NCI-H524 (cell line): ENCODE measurements at places on chromosomes 16 and 17.

DNA sequence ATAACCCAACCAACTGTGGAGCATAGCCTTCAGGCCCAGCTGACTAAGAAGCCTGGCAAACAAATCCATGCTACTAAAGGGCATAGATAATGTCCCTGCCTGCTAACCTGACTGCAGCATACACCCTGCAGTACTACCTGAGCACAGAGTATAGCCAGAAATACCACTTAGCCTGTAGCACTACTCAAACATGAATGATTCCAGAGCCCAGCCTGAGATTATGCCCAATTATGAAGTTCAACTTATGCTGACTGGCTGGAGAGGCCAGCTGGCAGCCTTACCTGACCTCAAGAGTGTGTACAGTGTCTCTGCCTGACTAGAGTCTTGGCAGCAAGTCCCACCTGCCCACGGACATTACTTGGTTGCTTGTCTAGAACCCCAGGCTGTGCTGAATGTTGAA is 1265.3 kb downstream of the CDH11 start:
- no peak for DNase-seq

GRCh38 chr16:89363621-89364393 is 126.6 kb downstream of the ANKRD11 start:
- DNase-seq = no peak

- DNase-seq = no peak
Measured at GRCh38 chr16:22788193-22788530, 25.8 kb upstream of the HS3ST2 start.

DNA sequence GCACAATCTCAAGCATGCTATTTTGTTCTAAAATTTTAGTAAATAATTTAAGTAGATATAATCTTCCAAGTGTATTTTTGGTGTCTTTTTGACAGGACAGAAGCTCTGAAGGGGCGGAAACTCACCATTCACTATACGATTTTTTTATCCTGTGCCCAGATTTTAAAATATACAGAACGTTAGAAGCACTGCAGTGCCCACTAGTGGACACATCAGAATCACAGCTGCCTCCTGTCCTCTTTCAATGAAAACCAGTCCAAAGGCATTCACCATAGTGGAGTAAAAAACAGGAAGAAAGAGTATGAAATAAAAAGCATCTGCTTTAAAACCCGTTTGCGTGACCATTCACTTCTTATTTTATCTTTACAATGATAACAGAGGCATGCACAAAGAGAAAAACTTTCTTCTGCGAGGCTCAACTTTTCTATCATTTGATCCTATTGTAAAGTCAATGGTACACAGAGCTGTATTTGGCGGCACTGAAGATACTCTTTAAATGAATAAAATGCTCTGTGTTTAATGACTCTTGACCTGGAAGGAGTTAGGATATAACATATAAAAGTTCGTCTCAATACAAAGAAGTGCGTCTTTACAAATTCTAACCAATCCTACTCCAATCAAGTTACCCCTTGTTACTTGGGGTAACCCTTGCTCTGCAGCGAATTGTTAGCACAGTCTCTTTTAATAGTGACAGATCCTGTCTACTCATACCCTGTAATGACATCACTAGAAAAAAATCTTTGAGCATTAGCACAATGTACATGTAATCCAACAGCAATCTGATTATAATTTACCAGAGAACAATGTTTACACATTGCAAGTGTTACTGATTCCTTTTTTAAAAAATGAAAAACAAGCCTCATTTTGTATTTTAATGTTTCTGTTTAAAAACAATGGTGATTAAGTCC is 339.8 kb upstream of the PSMD7 start:
- DNase-seq = peak; percentile 38

GRCh38 chr16:22813948-22814710 is at the start of gene HS3ST2:
Gene HS3ST2 (plus strand): TSS chr16:22814162. CDS start chr16:22814611, 449 bp downstream.
- DNase-seq = peak; percentile 35

- DNase-seq = no peak
Measured at GRCh38 chr17:21089145-21089544, 37.6 kb upstream of the DHRS7B start.

GRCh38 chr16:21703589-21704174 is 39.9 kb downstream of the OTOA start:
- DNase-seq = no peak

GRCh38 chr17:45098869-45099616 is 33.3 kb downstream of the PLCD3 start:
- peak; percentile 89 for DNase-seq

GRCh38 chr16:13940397-13940933 is 20.5 kb downstream of the ERCC4 start:
- no peak for DNase-seq

DNA sequence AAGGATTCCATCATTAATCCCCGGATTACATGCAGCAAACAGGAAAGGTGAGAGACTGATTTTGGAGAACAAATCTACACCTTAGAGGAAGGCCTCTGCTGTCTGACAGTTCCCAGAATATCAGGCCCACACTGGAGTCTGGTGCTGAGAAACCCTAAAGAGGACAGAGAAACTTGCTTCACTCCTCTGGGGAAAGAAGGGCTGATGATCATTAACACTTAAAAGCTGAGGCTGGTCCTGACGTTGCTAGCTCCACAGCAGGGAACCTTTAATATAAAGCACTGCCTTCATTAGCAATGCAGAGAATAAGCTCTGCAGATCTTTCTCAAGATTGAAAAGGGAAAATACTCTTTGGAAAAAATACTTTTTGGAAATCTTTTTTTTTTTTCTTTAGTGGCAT is 1472.4 kb upstream of the GOT2 start:
- no peak for DNase-seq

DNA sequence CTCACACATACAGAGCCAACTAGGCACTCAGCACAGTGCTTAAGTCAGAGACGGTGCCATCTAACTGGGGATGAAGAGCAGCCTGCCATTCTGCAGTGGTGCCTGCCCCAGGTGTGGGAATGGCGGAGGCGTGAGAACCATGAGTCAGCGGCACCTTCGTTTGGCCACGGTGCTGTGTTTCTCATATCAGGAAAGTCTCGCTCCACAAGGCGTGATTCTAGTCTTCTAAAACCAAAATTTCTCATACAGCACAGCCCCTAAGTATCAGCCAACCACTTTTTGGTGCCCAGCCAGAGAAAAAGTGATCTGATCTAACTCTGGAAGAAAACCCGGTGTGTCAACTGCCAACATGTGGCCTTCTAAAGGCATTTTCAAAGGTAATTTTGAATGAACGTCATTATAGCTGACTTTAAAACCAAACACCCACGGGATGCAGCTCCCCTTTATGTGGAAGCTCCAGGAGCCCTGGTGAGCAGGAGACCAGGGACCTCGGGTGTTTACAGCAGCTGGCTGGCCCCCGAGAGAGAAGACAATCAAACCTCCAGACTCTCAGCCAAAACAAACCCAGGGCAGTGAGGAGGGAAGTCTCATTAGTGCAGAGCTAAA is 54.6 kb downstream of the ABCC12 start:
- DNase-seq = no peak

- peak; percentile 91 for DNase-seq
Measured at GRCh38 chr17:59370593-59371299, 39.3 kb downstream of the YPEL2 start.

DNA sequence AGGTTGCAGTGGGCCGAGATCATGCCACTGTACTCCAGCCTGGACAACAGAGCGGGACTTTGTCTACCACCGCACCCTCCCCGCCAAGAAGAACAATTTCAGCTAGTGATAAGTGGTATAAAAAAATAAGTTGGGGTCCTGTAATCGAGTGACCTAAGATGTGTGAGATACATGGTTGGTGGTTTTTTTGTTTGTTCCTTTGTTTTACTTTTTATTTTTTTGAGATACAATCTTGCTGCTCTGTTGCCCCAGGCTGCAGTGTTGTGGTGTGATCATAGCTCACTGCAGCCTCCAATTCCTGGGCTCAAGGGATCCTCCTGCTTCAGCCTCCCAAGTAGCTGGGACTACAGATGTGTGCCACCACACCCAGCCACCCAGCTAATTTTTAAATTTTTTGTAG is 58.7 kb downstream of the PITPNC1 start:
- DNase-seq = no peak

DNA sequence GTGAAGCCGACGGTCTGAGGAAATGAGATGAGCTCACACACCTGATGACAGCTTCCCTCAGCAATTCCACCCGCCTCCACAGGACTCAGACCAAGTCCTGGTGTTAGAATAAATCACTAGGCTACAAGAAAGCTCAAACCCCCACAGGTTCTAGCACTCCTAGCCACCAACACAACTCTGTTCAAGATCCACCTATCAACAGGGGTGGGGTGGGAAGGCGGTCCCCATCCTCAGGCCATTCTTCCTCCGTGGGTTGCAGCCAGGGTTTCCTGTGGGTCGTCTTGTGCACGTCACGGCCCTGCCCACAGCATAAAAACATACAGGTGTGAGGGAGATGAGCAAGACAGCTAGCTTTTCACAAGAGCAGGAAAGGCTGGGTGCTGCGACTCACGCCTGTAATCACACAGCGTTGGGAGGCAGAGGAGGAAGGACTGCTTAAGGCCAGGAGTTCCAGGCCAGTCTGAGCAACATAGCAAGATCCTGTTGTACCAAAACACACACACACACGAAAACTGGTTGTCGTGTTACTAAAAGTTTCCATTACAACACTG is 81.1 kb downstream of the ANKRD11 start:
- DNase-seq = no peak

DNA sequence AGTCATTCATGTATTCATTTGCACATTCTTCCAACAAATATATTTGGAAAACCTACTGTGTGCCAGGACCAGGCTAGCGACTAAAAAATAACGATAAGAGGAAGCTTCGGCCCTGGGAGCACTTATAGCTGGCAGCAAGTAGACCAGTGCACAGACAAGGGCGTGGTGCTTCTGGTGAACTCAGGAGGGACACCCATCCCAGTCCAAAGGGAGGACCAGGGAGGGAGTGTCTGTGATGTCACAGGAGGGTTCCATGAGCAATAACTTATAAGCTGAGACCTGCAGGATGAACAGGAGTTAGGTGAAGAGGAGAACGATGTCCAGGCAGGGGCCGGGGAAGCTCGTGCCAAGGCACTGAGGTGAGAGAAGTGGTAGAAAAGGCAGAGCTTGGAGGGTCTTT is 17.4 kb upstream of the PHOSPHO1 start:
- no peak for DNase-seq

DNA sequence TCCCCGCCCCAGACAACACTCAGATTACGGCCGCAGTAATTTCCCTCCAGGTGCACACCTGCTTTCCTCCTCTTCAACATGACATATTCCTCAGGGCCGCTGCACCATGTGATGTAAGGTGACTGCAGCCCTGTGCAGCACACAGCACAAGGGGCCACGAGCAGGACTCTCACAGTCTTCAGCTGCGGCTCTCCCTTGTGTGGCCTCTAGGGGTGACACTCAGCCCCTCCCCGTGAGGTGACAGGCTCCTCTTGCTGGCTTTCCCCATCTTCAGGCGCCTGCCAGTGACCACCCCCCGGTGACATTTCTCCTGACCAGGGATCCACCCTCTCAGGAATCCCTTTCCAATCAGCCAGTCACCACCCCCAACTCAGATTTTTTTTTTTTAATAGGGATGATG is 31.3 kb upstream of the ABCC3 start:
- peak; percentile 48 for DNase-seq

DNA sequence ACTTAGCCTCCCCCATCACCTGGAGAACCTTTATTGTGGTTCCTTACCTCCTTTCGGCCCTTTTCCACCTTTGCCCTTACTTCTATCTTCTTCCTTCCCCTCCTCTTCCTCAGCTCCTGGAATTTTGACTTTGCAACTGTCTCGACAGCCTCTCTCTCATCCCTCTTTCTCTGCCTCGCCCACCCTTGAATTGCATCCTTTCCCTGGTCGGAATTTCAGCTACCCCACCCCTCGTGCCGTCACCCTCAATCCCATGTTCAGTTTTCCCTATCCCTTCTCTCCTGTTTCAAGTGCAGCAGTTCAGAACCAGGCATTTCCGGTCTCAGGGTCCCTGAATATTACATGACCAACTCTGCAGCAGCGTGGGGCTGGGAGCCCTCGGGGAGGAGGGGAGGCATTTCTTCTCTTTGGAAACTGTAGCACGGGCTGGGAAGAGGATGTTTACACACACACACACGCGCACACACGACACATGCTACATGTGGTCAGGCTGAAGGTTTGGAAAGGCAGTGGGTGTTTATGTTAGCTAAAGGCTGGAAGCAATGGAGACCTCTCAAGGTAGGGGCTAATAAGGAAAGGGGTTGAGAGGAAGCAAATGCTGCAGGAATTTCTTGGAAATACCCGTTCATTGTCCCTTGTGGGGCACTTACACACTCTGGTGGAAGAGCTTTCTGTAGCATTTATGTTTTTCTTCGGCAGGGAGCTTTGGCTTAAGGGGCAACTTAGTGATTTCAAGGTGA is 971 bp downstream of the MINK1 start:
- DNase-seq = peak; percentile 33

DNA sequence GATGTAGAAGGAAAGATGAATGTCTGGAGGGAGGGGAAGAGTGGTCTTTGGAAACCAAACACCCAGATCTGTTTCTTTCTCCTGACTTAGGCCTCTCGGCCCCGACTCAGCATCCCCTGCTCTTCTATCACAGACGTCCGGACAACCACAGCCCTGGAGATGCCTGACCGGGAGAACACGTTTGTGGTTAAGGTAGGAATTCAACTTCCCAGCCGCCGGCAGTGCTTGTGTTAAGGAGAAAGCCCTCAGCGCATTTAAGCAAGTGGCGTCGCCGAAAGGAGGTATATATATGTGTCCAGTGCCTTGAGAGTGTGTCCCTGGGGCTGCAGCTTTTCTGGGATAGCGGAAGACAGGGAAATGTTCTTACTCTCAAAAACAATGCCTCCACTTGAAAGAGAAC is 3.6 kb downstream of the SH2B1 start:
- no peak for DNase-seq

DNA sequence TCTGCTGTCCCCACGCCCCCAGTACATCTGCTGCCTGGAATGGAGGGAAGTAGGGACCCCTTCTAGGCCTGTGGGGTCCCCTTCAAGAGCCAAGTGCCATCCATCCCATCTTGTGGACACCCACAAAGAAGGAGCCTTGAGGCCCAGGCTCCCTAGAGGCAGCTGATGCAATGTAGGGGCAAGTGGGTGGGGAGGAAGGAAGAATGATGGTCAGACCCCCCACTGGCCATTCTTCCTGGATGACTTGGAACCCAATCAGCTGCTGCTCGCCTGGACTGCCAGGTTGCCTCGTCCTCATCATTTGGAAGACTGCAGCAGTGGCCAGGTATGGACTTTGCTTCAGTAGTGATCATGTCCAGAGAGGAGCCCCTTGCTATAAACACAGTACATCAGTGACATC is 48.9 kb downstream of the SMPD3 start:
- no peak for DNase-seq
